ENCODE measurements at places on chromosomes 2 and 18.

DNA sequence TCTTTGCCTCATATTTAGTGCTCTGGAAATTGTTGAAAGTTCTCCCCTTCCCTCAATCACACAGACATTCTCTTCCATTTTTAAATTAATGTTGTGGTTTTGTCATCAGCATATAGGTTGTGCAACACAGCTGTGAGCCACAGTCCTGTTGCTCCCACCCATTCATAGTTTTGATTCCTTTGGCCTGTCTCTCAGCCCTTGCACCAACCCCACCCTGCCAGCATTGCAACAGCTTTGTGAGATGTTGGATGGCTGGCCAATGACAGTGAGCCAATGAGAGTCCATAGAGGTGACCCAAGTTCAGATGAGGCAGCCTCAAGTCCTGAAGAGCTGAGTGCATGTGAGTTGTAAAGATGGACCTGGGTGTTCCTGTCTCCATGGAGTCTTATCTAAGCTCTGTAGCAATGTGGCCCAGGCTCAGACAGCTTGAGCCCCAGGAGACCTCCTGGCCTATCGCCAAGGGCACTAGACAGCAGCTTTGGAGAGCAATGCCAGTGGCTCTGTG, 775.5 kb downstream of the RNF144A start:
- H3K27me3 ChIP-seq, result no peaks in the 10 kb centered on the region
- no peak for DNase-seq

GRCh38 chr2:41500895-41501294, 546.9 kb upstream of the PKDCC start:
- no peaks in the 10 kb centered on the region for H3K27me3 ChIP-seq
- no peak for DNase-seq
- H3K27ac ChIP-seq, result no peak overlapping the region

- no peak overlapping the region for H3K4me3 ChIP-seq
- no peak overlapping the region for H3K27ac ChIP-seq
- no peaks in the 10 kb centered on the region for H3K27me3 ChIP-seq
- no peak for DNase-seq
Measured at GRCh38 chr2:164090533-164090932, 354.7 kb upstream of the FIGN start.

GRCh38 chr2:112026509-112026908, 28.6 kb upstream of the TMEM87B start:
- DNase-seq, result no peak
- H3K36me3 ChIP-seq, result no peaks in the 10 kb centered on the region
- H3K4me3 ChIP-seq, result no peak overlapping the region
- H3K27ac ChIP-seq, result no peak overlapping the region

GRCh38 chr2:38439863-38440262, 62.8 kb upstream of the ATL2 start:
- no peak overlapping the region for H3K27ac ChIP-seq
- no peak for DNase-seq
- peaks cover 7% of the 10 kb centered on the region for H3K4me1 ChIP-seq
- no peak overlapping the region for H3K4me3 ChIP-seq

GRCh38 chr18:37783771-37784170, 218.2 kb upstream of the CELF4 start:
- H3K36me3 ChIP-seq, result no peaks in the 10 kb centered on the region
- H3K27ac ChIP-seq, result no peak overlapping the region
- H3K27me3 ChIP-seq, result no peaks in the 10 kb centered on the region
- DNase-seq, result no peak
- no peaks in the 10 kb centered on the region for H3K4me1 ChIP-seq
- no peak overlapping the region for H3K4me3 ChIP-seq

GRCh38 chr2:150167711-150168110, 319.8 kb downstream of the RND3 start:
- H3K27me3 ChIP-seq, result no peaks in the 10 kb centered on the region
- no peak overlapping the region for H3K4me3 ChIP-seq
- no peak overlapping the region for H3K27ac ChIP-seq
- no peaks in the 10 kb centered on the region for H3K4me1 ChIP-seq
- no peak for DNase-seq
- H3K36me3 ChIP-seq, result no peaks in the 10 kb centered on the region

DNA sequence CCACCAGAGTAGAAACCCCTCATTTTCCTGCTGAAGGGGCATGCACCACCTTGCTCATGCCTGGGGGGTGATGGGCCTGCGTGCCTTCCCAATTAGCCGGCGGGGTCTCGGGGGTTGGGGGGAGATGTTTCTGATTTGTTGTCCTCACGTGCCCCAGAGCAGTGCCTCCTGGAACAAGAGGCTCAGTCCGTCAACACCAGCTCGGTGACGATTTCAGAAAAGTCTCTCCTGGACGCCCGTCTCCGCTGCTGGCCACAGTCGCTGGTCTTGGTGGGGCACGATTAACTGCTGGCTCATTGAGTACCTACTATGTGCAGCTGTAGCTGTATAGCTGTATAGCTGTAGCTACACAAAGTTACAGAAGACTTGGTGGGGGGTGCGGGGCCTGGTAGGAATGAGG, 4.4 kb downstream of the ACKR3 start:
- H3K27ac ChIP-seq, result no peak overlapping the region
- H3K36me3 ChIP-seq, result no peaks in the 10 kb centered on the region

DNA sequence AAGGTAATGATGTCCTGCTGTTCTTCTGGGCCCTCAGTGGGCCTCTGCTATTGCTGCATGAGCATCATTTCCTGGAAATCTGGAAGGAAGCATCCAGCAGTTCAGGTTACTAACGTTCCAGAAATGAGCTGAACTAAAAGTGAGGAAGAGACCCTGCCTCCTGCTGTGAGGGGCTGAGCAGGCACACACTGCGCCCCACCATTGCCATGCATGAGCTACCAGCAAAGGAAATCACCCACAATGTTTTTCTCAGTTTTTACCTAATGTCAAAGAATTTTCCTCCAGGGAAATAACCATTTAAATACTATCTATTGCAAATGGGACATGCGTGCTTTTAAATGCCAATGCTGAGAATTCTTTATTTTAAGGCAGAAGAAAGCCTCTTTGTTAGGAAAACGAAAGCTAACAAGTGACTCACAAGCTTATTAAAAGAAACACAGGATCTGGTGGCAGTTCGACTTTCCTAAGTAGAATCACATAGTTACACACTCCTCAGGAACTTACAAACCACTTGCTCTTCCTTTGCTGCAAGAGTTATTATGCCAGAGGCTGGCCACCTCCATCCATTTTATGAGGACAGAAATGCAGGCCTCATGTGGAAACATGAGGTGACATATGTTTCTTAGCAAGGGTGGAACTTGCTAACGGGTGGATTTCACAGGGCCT, 152.6 kb upstream of the TTC39C start:
- H3K27me3 ChIP-seq, result no peaks in the 10 kb centered on the region
- DNase-seq, result no peak
- no peak overlapping the region for H3K27ac ChIP-seq
- H3K4me1 ChIP-seq, result peaks cover 9% of the 10 kb centered on the region
- no peak overlapping the region for H3K4me3 ChIP-seq

DNA sequence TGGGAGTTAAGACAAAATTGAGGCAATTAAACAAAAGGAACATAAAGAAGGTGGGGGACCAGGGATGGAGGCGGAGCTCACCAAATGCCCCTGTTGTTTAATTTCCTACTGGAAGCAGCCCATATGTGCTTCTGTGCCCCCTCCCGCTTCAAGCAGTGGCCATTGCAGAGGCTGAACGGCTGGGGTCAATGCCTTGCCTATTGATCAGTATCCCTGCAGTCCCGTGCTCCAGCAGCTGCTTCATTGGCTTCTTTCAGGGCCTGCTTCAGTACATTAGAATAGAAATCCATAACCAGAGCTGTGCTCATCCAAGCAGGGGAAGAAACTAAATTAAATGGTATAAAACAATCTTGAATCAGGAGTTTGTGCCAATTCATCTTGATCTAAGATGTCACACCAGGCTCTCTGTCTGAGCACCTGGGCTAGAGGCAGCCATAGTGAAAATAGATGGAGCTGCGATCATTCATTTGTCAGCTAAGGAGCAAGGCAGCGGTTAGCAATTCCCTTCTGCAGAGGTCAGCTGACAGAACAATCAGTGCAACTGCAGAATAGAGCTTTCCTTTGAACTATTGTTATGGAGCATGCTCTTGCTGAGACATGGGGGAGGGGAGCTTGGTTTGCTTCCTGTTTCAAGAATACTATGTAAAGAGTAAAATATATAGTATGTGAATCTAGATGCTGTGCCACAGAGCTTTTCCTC, 222.4 kb downstream of the WDR7 start:
- H3K4me3 ChIP-seq, result no peak overlapping the region
- peak overlapping the region; percentile 44 for H3K27ac ChIP-seq
- H3K36me3 ChIP-seq, result no peaks in the 10 kb centered on the region
- H3K27me3 ChIP-seq, result no peaks in the 10 kb centered on the region
- peak; percentile 55 for DNase-seq
- peaks cover 3% of the 10 kb centered on the region for H3K4me1 ChIP-seq

GRCh38 chr2:225328192-225328591, 71.3 kb upstream of the NYAP2 start:
- no peaks in the 10 kb centered on the region for H3K27me3 ChIP-seq
- no peaks in the 10 kb centered on the region for H3K4me1 ChIP-seq
- DNase-seq, result no peak
- no peaks in the 10 kb centered on the region for H3K36me3 ChIP-seq
- H3K4me3 ChIP-seq, result no peak overlapping the region

GRCh38 chr2:24077879-24078278, 1.8 kb upstream of the SF3B6 start:
- no peak for DNase-seq
- H3K4me1 ChIP-seq, result no peaks in the 10 kb centered on the region
- no peak overlapping the region for H3K27ac ChIP-seq
- H3K4me3 ChIP-seq, result no peak overlapping the region

DNA sequence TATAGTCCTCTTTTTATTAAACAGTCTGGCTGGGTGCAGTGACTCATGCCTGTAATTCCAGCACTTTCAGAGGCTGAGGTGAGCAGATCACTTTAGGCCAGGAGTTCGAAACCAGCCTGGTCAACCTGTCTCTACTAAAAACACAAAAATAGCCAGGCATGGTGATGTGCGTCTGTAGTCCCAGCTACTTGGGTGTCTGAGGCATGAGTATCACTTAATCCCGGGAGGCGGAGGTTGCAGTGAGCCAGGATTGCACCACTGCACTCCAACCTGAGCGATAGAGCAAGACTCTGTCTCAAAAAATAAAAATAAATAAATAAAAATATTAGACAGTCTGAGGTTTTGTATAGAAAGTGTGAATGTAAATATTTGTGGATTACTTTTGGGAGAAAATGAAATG, 17.8 kb downstream of the XRCC5 start:
- no peak overlapping the region for H3K4me3 ChIP-seq
- no peaks in the 10 kb centered on the region for H3K4me1 ChIP-seq
- DNase-seq, result no peak
- no peaks in the 10 kb centered on the region for H3K27me3 ChIP-seq
- H3K36me3 ChIP-seq, result peaks cover 19% of the 10 kb centered on the region

DNA sequence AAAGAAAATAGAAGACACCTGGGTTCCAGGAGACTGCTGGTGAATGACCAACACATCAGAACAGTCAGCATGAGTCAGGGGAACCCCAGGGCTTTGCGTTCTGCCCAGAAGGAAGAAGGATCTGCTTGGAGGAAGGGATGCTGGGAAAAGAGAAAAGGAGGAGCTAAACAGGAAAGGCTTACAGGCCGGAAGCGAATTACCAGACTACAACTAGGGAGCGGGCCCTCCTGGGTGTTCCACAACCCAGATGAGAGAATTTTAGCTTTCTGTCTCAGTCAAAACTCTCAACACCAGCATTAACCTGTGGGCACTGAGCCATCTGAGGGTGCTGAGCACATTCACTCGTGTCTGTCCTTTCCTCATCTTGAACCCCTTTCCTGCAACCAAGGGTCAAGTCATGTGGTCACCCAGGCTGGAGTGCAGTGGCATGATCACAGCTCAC, 19.2 kb downstream of the CDC42EP3 start:
- H3K27ac ChIP-seq, result no peak overlapping the region
- peaks cover 19% of the 10 kb centered on the region for H3K4me1 ChIP-seq
- peaks cover 2% of the 10 kb centered on the region for H3K36me3 ChIP-seq

DNA sequence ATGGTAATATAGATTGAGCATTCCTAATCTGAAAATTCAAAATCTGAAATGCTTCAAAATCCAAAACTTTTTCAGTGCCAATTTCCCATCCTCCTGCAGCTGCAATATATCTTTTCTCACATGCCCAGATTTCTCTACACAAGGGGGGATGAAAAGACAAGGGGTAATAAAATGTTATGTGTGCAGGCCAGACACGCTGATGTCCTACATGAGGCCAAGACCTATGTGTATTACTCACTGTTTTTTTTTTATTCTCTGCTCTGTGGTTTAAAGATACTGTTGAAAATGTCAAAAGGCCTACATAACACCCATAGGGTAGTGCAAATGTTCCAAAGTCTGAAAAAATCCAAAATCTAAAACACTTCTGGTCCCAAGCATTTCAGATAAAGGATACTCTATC, 41.2 kb upstream of the CWC22 start:
- no peaks in the 10 kb centered on the region for H3K36me3 ChIP-seq
- no peak overlapping the region for H3K27ac ChIP-seq
- no peak overlapping the region for H3K4me3 ChIP-seq
- no peaks in the 10 kb centered on the region for H3K4me1 ChIP-seq
- H3K27me3 ChIP-seq, result no peaks in the 10 kb centered on the region

- no peaks in the 10 kb centered on the region for H3K36me3 ChIP-seq
- no peak overlapping the region for H3K4me3 ChIP-seq
- no peak overlapping the region for H3K27ac ChIP-seq
- H3K27me3 ChIP-seq, result no peaks in the 10 kb centered on the region
- DNase-seq, result no peak
- H3K4me1 ChIP-seq, result no peaks in the 10 kb centered on the region
Measured at GRCh38 chr2:18132697-18133096, 254.2 kb downstream of the KCNS3 start.

DNA sequence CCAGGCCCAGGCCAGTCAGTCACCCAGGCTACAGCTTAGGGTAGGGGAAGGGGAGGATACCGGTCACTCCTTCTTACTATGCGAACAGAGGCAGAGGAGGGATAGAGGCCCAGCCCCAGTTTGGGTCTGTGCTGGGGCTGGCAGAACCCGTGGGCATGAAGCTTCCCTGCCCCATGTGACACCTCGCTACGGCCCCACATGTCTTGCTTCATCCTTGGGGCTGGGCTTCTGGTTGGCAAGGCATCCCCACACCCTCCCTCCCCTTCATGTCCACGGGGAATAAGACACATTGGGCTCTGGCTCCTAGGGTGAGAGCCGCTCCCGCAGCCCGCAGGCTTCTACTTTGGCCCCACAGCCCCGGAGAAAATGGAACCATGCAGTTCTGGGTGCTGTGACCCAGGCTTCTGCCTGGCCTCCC, 32.4 kb downstream of the HS1BP3 start:
- no peak overlapping the region for H3K27ac ChIP-seq
- H3K4me3 ChIP-seq, result no peak overlapping the region
- no peaks in the 10 kb centered on the region for H3K27me3 ChIP-seq
- no peaks in the 10 kb centered on the region for H3K36me3 ChIP-seq
- peaks cover 9% of the 10 kb centered on the region for H3K4me1 ChIP-seq

- H3K4me3 ChIP-seq, result no peak overlapping the region
- H3K27me3 ChIP-seq, result no peaks in the 10 kb centered on the region
- no peaks in the 10 kb centered on the region for H3K36me3 ChIP-seq
- H3K27ac ChIP-seq, result no peak overlapping the region
Measured at GRCh38 chr2:113877711-113878598, 11.9 kb upstream of the ACTR3 start.

- H3K4me1 ChIP-seq, result peaks cover 1% of the 10 kb centered on the region
- H3K36me3 ChIP-seq, result no peaks in the 10 kb centered on the region
- DNase-seq, result no peak
Measured at GRCh38 chr2:74548900-74549826, 4.6 kb downstream of the LOXL3 start.
